ENCODE measurements at places on chromosomes 1 and 21. TPM values are rescaled to one million over a fixed set of nuclear protein-coding genes. Genes with fewer than 3 reads are reported as not detected.

GRCh38 chr1:227748496-227749182, 13.4 kb downstream of the SNAP47 start:
- no peak for DNase-seq

DNA sequence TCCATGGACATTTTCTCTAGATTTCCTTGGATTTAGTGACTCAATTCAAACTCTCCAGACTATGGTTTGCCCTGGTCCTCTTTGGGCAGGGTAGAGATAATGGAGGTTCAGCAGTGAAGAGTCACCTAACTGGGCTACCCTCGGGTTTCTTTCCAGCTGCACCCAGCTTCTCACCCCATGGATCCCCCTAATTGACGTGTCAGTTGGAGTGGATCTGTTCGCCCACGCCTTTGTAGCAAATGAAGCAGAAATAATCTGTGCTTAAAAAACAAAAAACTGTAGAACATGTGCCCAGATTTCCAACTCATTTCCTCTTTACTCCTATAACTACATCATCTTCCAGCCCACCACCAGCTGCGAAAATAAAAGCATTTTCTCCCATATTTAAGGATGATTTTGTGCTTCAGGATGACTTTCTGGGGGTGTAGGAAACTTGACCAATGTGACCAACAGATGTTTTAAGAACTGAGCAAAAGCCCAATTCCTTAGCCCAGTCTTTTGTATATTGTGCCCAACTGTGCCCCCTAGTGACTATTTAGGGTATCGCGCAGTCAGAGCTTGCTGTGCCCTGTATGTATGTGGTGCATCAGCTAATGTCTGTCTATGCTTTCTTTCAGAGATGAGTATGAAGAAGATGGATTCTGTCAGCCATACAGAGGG, 66.5 kb upstream of the UBE2U start:
- DNase-seq: peak; percentile 77

DNA sequence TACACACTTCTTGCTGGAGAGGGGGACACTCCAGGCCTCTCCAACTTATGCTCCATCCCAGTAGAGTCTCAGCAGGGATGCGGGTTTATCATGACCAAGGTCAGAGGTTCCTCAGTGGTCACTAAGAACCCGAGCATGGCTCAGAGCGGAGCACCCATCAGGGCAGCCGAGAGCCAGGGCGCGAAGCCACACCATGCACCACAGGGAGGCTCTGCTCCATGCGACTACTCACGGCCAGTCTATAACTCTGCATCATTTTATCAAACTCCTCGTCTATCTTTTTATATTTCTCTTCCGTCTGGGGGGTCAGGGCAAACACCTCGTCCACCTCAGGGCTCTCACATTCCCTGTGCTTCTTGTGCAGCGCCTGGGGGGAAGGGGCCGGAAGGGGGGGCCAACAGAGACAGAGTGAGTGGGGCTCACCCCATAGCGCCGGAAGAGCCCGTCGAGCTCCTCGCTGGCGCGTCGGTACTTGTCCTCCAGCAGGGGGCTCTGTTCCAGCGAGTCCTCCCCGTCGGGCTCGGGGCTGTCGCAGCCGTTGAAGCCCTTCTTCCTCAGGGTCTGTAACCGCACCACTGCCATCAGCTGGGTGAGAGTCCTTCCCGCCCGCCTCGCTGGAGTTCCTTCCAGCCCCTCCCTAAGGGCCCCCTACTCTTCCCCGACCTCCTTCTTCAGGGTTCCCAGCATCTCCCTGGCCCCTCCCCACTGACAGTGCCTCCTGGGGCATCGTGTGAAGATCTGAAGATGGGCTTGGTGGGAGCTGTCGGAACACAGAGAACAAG, 20.0 kb downstream of the MEF2D start:
- no peak for DNase-seq

Gene C1orf232
- not detected for total RNA-seq

DNA sequence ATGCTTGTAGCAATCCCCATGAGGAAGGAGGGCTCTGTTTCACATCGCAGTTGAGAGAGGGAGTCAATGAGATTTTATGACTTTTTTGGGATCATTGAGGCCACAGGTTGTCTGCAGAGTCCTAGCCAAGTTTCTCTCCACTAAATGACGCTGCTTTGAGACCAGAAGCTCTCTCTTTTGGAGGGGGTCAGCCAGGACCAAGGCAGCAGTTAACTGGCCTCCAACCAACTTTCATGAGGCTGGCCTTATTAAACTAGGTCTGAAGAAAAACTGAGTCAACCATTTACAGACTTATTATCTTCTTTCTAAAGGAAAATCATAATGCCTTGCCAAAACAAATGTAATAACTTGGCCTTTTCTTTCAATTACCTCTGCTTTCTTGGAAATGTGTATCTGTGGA, 8.6 kb downstream of the WLS start:
- no peak for DNase-seq

GRCh38 chr1:191901651-191902050, 256.6 kb upstream of the RGS18 start:
- DNase-seq: no peak

DNA sequence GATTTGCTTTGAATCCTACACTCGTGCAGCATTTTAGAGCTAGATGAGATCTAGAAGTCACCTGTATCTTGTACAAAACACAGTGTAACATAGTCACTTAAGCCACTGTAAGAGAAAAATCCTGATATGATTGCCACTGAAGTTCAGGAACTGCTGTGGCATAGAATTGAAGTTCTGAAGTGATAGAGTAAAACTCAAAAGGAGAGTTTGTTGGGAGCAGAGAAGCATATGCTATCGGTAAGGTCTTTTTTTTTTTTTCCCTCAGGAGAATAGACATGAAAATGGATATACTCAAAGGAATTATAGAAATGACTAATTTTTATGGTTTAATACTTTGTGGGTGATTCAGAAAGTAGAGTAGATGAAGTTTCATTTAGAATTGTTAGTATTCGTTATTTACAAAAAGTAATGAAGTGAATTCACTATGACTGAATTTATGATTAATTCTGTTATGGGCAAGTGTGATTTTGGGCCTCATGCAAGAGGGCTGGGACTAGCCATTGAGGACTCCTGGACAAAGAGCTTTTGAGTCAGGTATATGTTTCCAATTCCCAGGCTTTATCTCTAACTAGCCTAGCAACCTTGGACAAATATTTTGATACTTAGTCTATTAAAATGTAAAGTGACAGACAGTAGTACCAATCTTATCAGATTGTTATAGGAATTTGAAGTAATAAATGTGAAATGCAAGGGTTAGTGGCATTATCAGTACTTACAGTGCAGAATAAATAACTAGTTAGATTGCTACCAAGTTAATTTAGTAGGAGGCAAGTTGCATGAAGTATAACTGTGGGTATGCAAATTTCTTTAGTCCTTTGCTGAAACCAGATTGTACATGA, 3.1 kb downstream of the KCTD3 start:
- DNase-seq: no peak

Gene VHLL
- not detected for total RNA-seq

Gene AIM2
- total RNA-seq: 39.5 TPM

- no peak for DNase-seq
Measured at GRCh38 chr1:76256289-76257223, 182.0 kb downstream of the ST6GALNAC3 start.

Gene NR1I3
- not detected for total RNA-seq

Gene CACNA1S
- total RNA-seq: not detected

Gene SYNC
- 20.2 TPM for total RNA-seq

DNA sequence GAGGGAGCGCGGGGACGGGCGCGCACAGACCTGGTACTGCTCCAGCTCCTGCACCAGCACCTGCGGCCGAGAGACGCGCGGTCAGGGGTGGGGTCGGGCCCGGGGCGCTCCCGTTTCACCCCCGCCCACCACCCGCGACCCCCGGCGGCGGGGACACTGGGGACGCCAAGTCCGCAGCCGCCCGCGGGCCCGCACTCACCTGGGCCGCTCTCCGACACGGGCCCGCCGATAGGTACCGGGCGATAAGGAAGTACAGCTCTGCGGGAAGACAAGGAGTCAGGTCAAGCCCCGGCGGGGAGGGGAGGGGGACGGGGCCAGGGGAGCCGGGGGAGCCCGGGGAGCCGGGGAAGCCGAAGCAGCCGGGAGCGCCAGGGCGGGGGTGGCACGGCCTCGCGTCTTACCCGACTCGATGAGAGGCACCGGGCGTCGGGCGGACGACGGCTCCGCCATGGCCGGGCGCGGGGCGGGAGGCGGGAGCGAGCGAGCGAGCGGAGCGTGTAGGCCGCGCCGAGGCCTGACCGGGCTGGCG, 326 bp downstream of the BRWD1 start:
- no peak for DNase-seq

DNA sequence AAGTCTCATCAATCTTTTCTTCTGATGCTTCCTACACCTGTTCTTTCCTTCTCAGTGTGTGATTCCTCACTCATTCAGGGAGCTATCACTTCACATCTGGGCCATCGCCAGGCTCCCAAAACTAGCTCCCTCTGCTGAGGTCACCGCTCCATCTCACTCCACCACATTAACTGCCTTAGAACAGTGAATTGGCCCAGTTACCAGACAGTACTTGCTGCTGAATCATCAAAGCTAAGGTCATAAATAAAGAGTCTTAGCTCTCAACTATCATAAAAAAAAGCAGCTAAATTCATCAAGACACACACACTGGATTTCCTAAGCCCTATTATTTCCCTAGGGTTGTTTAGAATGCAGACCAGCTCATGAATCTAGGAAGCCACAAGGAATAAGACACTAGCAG, 18.8 kb upstream of the SRM start:
- no peak for DNase-seq

Gene CRNN
- not detected for total RNA-seq

Gene SIM2
- 2.3 TPM for total RNA-seq

- no peak for DNase-seq
Measured at GRCh38 chr1:150256554-150257341, 826 bp upstream of the CA14 start.

Gene ST6GALNAC3
- total RNA-seq: 11.4 TPM

Gene CHAF1B
- 12.4 TPM for total RNA-seq

GRCh38 chr1:33343539-33343938, 22.6 kb upstream of the A3GALT2 start:
- DNase-seq: no peak

GRCh38 chr1:162878000-162878596, 17.1 kb upstream of the CCDC190 start:
- DNase-seq: peak; percentile 30

All from H4 (cell line).